ENCODE measurements at places on chromosomes 7 and 10. TPM values are rescaled to one million over a fixed set of nuclear protein-coding genes. Genes with fewer than 3 reads are reported as not detected.

The LRRC4 gene
- 3.0 TPM for polyA plus RNA-seq

The CRTAC1 gene
- 9.6 TPM for polyA plus RNA-seq

The SLC16A9 gene
- 1.8 TPM for polyA plus RNA-seq

The NOS3 gene
- not detected for polyA plus RNA-seq

The INSIG1 gene
- 33.1 TPM for polyA plus RNA-seq

The NPFFR1 gene
- polyA plus RNA-seq = 0.13 TPM

The TAS2R5 gene
- polyA plus RNA-seq = not detected

The CPA2 gene
- not detected for polyA plus RNA-seq

The SEMA3E gene
- polyA plus RNA-seq = 19.8 TPM

The DPCD gene
- polyA plus RNA-seq = 89.0 TPM

The VIPR2 gene
- not detected for polyA plus RNA-seq

The LIPJ gene
- polyA plus RNA-seq = not detected

The ITPRID1 gene
- not detected for polyA plus RNA-seq

The ARL4A gene
- 151 TPM for polyA plus RNA-seq

The ADCY1 gene
- polyA plus RNA-seq = 17.6 TPM

The FRA10AC1 gene
- 48.6 TPM for polyA plus RNA-seq

The UNC5B gene
- 1.1 TPM for polyA plus RNA-seq

The PTF1A gene
- polyA plus RNA-seq = not detected

The OR2A25 gene
- polyA plus RNA-seq = not detected

The CNNM1 gene
- 10.4 TPM for polyA plus RNA-seq

The BTBD16 gene
- polyA plus RNA-seq = not detected

The IFIT3 gene
- polyA plus RNA-seq = 10.5 TPM
